ENCODE measurements at places on chromosomes 11 and 22. TPM values are rescaled to one million over a fixed set of nuclear protein-coding genes. Genes with fewer than 3 reads are reported as not detected.

Gene TTC36
- 3.1 TPM for total RNA-seq

Gene PAMR1
- total RNA-seq, result 2.5 TPM

Gene CHRM1
- 107 TPM for total RNA-seq

Gene MPPED2
- 28.4 TPM for total RNA-seq

Gene LRRC74B
- not detected for total RNA-seq

Gene OR5B21
- not detected for total RNA-seq

Gene OR5A1
- total RNA-seq, result not detected

Gene OR51E2
- 100 TPM for total RNA-seq

GRCh38 chr11:65563601-65564000, 5.4 kb upstream of the LTBP3 start:
- no peak overlapping the region for H3K27ac ChIP-seq
- no peaks in the 10 kb centered on the region for H3K36me3 ChIP-seq
- no peak for DNase-seq
- peaks cover 16% of the 10 kb centered on the region for H3K4me1 ChIP-seq
- H3K4me3 ChIP-seq, result no peak overlapping the region

- H3K36me3 ChIP-seq, result no peaks in the 10 kb centered on the region
- no peaks in the 10 kb centered on the region for H3K27me3 ChIP-seq
- H3K4me3 ChIP-seq, result no peak overlapping the region
- DNase-seq, result no peak
- H3K27ac ChIP-seq, result no peak overlapping the region
These were observed 927.3 kb upstream of the RAG2 start for GRCh38 chr11:37525336-37525735.

- no peaks in the 10 kb centered on the region for H3K36me3 ChIP-seq
- H3K4me3 ChIP-seq, result no peak overlapping the region
- H3K27ac ChIP-seq, result no peak overlapping the region
- H3K27me3 ChIP-seq, result no peaks in the 10 kb centered on the region
- H3K4me1 ChIP-seq, result no peaks in the 10 kb centered on the region
These were observed 18.4 kb upstream of the ST3GAL4 start for GRCh38 chr11:126337126-126337473.

DNA sequence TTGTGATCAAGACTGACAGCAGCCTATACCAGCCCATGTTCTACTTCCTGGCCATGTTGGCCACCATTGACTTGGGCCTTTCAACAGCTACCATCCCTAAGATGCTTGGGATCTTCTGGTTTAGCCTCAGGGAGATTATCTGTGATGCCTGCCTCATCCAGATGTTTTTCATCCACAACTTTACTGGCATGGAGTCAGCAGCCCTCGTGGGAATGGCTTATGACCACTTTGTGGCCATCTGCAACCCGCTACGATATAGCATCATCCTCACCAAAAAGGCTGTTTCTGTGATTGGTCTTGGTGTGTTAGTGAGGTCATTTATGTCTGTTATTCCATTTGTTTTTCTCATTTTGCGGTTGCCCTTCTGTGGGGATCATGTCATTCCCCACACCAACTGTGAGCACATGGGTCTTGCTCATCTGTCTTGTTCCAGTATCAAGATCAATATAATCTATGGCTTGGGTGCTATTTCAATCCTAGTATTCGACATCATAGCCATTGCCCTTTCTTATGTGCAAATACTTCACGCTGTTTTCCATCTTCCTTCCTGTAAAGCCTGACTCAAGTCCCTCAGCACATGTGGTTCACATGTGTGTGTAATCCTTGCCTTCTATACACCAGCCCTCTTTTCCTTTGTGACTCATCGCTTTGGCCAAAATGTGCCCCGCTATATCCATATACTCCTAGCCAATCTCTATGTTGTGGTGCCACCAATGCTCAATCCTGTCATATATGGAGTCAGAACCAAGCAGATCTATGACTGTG, 23.6 kb downstream of the OR52E1 start:
- H3K4me3 ChIP-seq, result no peak overlapping the region
- no peaks in the 10 kb centered on the region for H3K4me1 ChIP-seq
- H3K27ac ChIP-seq, result no peak overlapping the region
- H3K27me3 ChIP-seq, result no peaks in the 10 kb centered on the region

DNA sequence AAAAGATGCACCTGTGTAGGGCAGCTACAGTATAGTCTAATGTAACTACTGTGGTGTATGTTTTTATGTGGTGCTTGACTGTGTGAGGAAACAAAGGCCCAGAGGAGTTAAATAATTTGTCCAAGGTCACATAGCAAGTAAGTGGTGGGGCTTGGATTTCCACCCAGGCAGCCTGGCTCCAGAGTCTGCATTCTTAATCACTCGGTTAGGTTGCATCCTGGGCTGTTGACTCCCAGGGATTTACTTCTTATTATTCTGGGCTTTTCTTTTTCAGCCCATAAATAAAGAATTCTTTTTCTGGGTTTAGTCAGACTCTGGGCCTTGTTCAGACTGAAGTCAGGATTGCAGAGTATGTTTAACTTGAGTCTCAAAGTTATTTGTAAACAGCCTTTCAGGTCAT, 82.1 kb downstream of the ARHGAP42 start:
- no peaks in the 10 kb centered on the region for H3K4me1 ChIP-seq
- no peaks in the 10 kb centered on the region for H3K36me3 ChIP-seq
- H3K27me3 ChIP-seq, result no peaks in the 10 kb centered on the region
- DNase-seq, result no peak
- no peak overlapping the region for H3K27ac ChIP-seq

- H3K4me1 ChIP-seq, result no peaks in the 10 kb centered on the region
- H3K27me3 ChIP-seq, result no peaks in the 10 kb centered on the region
- no peak overlapping the region for H3K27ac ChIP-seq
- no peaks in the 10 kb centered on the region for H3K36me3 ChIP-seq
- DNase-seq, result no peak
These were observed 23.5 kb upstream of the RTN4R start for GRCh38 chr22:20291604-20292063.

DNA sequence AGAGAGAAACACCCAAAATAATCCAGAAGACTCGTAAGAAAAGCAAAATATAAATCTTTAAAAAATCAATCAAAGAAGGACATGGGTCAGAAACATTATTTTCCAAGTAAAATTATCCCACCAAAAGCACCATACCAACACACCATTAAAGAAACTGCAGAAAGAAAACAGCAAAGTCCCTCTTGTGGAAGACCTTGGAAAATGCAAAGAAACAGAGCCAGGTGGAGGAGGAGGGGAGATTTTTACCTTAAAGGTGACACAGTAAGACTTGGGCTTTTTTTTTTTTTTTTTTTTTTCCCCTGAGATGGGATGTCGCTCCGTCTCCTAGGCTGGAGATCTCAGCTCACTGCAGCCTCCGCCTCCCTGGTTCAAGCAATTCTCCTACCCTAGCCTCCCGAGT, 123.8 kb downstream of the LARGE1 start:
- DNase-seq, result no peak
- no peaks in the 10 kb centered on the region for H3K27me3 ChIP-seq
- H3K36me3 ChIP-seq, result no peaks in the 10 kb centered on the region
- no peak overlapping the region for H3K4me3 ChIP-seq

- H3K27me3 ChIP-seq, result no peaks in the 10 kb centered on the region
- H3K4me3 ChIP-seq, result no peak overlapping the region
- no peaks in the 10 kb centered on the region for H3K36me3 ChIP-seq
- H3K4me1 ChIP-seq, result no peaks in the 10 kb centered on the region
- no peak for DNase-seq
These were observed 30.6 kb upstream of the ATXN10 start for GRCh38 chr22:45640941-45641621.

GRCh38 chr11:60844870-60845221, 2.9 kb downstream of the CCDC86 start:
- no peaks in the 10 kb centered on the region for H3K36me3 ChIP-seq
- peak overlapping the region; percentile 79 for H3K27ac ChIP-seq

GRCh38 chr22:37129866-37130441, 19.8 kb downstream of the IL2RB start:
- H3K36me3 ChIP-seq, result no peaks in the 10 kb centered on the region
- no peak overlapping the region for H3K27ac ChIP-seq
- no peak for DNase-seq
- H3K27me3 ChIP-seq, result no peaks in the 10 kb centered on the region
- H3K4me1 ChIP-seq, result no peaks in the 10 kb centered on the region
- no peak overlapping the region for H3K4me3 ChIP-seq

DNA sequence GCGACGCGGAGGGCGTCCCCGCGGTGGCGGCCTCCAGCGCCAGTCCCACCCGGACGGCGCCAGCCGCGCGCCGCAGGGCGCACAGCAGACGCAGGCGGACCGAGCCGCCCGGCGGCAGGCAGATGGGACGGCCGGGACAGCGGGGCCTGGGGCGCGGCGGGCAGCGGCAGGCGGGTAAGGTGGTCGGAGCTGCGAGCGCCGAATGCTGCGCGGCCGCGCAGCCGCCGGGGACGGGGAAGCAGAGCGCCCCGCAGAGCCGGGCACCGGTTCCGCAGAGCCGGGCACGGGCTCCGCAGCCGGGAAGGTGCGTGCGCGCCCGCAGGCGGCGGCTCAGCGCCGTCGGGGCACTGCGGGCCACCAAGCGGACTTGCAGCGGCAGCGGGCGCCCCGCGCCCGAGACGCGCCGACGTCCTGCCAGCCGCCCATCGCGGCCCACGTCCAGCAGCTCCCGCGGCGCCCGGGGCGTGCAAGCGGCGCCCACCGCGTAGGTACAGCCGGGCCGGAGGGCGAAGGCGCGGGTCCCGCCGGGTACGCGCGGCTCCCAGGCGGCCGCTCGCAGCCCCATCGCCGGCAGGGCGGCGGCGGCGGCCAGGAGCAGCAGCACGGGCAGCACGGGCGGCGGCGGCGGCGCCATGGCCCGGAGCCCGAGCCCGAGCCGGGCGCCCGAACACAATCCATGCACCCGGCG, 739 bp downstream of the CELSR1 start:
- no peaks in the 10 kb centered on the region for H3K36me3 ChIP-seq
- H3K27ac ChIP-seq, result no peak overlapping the region
- DNase-seq, result no peak
- peak overlapping the region; percentile 38 for H3K4me3 ChIP-seq

- no peak for DNase-seq
- H3K27me3 ChIP-seq, result no peaks in the 10 kb centered on the region
- H3K36me3 ChIP-seq, result no peaks in the 10 kb centered on the region
- H3K4me1 ChIP-seq, result peaks cover 21% of the 10 kb centered on the region
These were observed 1.8 kb downstream of the FJX1 start for GRCh38 chr11:35619855-35620640.

DNA sequence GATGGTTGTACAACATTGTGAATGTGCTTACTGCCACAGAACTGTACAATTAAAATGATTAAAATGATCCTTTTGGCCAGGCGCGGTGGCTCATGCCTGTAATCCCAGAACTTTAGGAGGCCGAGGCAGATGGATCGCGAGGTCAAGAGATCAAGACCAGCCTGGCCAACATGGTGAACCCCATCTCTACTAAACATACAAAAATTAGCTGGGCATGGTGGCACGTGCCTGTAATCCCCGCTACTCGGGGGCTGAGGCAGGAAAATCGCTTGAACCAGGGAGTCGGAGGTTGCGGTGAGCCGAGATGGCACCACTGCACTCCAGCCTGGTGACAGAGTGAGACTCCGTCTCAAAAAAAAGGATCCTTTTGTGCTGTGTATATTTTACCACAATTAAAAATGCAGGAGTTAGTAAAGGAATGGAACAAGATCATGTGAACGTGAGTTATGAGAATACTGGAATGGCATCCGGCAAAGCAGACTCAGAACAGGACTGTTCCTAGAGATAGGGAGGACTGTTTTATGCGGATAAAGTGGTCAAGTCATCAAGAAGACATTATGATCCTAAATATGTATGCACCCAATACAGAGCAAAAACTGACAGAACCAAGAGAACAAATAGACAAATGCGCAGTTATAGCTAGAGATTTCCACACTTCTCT, 58.0 kb upstream of the CLDN5 start:
- H3K4me3 ChIP-seq, result no peak overlapping the region
- no peak overlapping the region for H3K27ac ChIP-seq
- no peaks in the 10 kb centered on the region for H3K36me3 ChIP-seq
- DNase-seq, result no peak
- H3K27me3 ChIP-seq, result no peaks in the 10 kb centered on the region
- H3K4me1 ChIP-seq, result no peaks in the 10 kb centered on the region

GRCh38 chr11:12721816-12722604, 47.8 kb downstream of the TEAD1 start:
- no peaks in the 10 kb centered on the region for H3K36me3 ChIP-seq
- no peak overlapping the region for H3K4me3 ChIP-seq
- peaks cover 11% of the 10 kb centered on the region for H3K4me1 ChIP-seq
- no peak for DNase-seq

GRCh38 chr22:23884140-23884539, 10.0 kb upstream of the MIF start:
- H3K4me1 ChIP-seq, result no peaks in the 10 kb centered on the region
- no peaks in the 10 kb centered on the region for H3K27me3 ChIP-seq
- no peak overlapping the region for H3K27ac ChIP-seq

- H3K36me3 ChIP-seq, result no peaks in the 10 kb centered on the region
- no peak for DNase-seq
- H3K27ac ChIP-seq, result no peak overlapping the region
- no peaks in the 10 kb centered on the region for H3K4me1 ChIP-seq
- H3K27me3 ChIP-seq, result no peaks in the 10 kb centered on the region
These were observed 142.4 kb downstream of the RCN1 start for GRCh38 chr11:32233276-32233675.

- no peaks in the 10 kb centered on the region for H3K4me1 ChIP-seq
- DNase-seq, result no peak
- H3K36me3 ChIP-seq, result no peaks in the 10 kb centered on the region
- H3K27me3 ChIP-seq, result no peaks in the 10 kb centered on the region
- H3K27ac ChIP-seq, result no peak overlapping the region
These were observed 9.7 kb upstream of the ANKK1 start for GRCh38 chr11:113377681-113378412.

- no peak overlapping the region for H3K27ac ChIP-seq
- no peak overlapping the region for H3K4me3 ChIP-seq
- no peak for DNase-seq
- H3K27me3 ChIP-seq, result no peaks in the 10 kb centered on the region
- H3K4me1 ChIP-seq, result no peaks in the 10 kb centered on the region
These were observed 714.4 kb downstream of the METTL15 start for GRCh38 chr11:28822576-28822975.

DNA sequence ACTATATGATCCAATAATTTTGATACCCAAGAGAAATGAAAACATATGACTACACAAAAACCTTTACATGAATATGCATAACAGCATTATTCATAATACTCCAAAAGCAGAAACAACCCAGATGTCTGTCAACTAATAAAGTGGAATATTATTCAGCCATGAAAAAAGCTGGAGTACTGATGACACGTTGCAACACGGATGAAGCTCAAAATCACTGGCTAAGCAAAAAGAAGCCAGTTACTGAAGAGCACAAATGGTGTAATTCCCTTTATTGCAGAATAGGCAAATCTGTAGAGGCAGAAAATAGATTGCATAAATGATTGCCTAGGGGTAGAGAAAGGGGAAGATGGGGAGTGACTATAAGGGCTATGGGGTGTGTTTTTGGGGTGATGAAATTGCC, 117.6 kb upstream of the FGF3 start:
- H3K4me3 ChIP-seq, result no peak overlapping the region
- H3K4me1 ChIP-seq, result no peaks in the 10 kb centered on the region
- H3K36me3 ChIP-seq, result no peaks in the 10 kb centered on the region
- no peak for DNase-seq
- no peaks in the 10 kb centered on the region for H3K27me3 ChIP-seq
- H3K27ac ChIP-seq, result no peak overlapping the region

Data from prostate gland (tissue), 2 donors.